ENCODE measurements at places on chromosomes 5 and 9.

- no peak for DNase-seq
Measured at GRCh38 chr5:60492958-60493357, 207.0 kb downstream of the DEPDC1B start.

DNA sequence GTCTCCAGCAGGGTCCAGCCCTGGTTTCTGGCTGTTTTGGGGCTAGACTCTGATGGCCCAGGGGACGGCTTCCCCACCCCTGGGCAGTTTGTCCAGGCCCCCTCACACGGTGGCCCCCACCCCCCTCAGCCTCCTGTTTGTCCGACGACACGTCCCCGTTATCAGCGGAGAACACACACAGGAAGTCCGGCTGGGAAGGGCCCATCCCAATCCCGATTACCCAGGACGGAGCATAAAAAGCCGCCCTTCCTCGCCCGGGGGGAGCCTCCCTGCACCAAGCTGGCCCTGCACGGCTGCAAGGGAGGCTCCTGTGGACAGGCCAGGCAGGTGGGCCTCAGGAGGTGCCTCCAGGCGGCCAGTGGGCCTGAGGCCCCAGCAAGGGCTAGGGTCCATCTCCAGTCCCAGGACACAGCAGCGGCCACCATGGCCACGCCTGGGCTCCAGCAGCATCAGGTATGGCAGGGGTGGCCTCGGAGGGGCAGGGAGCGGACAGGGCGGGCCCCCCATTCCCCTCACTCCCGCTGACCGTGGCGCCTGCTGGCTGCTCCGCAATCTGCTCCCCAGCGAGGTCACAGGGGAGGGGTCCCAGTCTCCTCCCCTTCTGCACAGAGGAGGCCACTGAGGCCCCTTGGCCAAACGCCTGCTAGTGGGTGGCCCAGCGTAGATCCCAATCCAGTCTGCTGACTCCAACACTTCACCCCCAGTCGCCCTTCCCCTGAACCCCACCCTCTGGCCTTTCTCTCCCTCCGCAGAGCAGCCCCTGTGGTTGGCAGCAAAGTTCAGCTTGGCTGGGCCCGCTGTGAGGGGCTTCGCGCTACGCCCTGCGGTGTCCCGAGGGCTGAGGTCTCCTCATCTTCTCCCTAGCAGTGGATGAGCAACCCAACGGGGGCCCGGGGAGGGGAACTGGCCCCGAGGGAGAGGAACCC, at the start of gene EGFL7:
Gene EGFL7, plus strand, starts transcription at position 261 of the 926 bp plus-strand sequence. CDS start 5,367 bp downstream, outside the sequence.
- no peak for DNase-seq

DNA sequence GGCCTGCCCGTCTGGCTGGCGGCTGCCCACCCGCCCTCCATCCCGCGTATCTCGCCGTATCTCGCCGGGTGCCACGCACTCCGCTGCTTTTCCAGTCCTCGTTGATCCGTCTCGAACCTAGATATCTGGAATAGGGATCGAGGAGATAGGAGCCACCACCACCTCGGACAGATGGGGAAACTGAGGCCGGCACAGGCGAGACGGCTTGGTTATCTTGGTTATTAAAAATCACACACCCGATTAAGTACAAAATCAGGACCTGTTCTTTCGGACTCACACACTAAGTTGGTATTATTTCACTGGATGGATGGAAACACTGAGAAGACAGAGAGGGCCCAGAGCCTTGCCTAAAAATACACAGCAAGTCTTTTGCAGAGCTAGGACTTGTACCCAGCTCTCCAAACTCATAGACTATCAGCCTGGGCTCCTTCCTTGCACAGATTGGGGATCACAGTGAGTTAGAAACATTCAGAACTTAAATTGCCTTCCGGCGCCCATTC, 678 bp downstream of the SLC26A2 start:
- DNase-seq, result no peak

DNA sequence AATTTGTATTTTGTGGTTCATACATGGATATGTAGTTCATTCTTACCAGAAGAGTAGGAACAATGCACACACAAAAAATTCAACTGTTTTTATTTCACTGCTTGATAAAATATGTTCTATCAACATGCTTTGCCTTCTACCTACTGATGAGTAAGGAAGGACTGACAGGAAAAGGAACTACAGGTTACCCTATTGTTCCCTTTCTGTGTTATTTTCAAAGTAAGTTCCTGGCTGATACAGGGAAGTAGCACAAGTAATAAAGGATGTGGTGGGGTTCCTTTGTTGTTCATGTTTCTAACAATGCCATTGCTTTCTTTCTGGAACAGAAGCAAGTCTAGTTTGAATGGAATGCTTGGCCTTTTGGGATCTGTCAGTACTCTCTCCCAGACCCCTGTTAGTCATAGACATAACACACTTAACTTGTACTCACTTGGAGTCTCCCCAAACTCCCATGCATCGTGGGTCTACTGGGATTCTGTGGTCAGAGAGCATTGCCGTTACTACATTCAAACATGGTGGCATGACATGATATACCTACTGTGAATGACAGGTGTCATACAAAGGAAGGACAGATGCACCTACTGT, 20.2 kb upstream of the ALDOB start:
- DNase-seq, result no peak

- DNase-seq, result no peak
Measured at GRCh38 chr5:33340195-33340594, 100.6 kb upstream of the TARS1 start.

DNA sequence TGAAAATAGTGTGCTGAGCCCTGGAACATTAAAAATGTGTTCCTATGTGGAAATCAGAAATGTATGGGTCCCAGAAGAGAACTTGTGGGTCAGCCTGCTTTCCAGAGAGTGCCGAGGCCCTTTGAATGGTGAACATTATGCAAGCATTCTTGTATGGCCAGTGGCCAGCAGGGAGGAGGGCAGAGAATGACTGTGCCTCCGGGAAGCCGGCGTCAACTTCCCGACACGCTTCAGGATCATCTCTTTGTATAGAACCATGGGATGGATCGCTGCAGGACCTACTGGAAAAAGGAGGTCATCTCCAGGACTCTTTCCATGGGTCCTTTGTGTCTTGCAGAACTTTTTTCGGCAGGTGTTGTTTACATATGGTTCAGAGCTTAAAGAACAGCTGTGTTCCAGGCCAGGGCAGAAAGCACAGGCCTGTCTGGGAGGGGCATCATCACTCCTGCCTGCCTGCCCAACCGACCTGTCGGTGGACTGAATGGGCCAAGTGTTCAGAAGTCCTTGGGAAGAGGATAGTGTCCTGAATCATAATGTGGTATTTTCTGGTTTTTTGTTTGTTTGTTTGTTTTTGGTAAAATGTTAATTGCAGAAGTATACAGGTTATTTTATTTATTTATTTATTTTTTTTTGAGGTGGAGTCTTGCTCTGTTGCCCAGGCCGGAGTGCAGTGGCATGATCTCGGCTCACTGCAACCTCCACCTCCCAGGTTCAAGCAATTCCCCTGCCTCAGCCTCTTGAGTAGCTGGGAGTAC, 9.0 kb downstream of the PRRC2B start:
- peak; percentile 85 for DNase-seq

- DNase-seq, result no peak
Measured at GRCh38 chr9:87796196-87796595, 70.3 kb downstream of the CTSL start.

DNA sequence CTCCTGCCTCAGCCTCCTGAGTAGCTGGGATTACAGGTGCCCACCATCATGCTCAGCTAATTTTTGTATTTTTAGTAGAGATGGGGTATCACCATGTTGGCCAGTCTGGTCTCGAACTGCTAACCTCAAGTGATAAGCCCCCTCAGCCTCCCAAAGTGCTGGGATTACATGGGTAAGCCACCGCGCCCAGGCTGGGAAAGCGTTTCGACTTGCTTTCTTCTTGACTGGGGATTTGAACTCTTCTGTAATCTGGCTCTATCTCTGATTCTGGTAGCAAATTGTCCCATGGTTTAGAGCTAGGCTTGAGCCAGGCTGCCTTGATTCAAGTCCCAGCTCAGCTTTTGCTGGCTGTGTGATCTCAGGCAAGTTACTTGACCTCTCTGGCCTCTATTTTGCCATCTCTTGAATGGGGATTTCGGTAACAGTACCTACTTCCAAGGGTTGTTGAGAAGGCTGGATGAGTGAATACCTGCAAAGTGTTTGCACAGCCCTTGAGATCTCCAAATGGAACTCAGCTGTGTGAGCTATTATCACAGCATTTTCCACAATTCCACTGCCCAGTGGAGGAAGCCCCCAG, 20.5 kb upstream of the MVB12B start:
- DNase-seq, result no peak

DNA sequence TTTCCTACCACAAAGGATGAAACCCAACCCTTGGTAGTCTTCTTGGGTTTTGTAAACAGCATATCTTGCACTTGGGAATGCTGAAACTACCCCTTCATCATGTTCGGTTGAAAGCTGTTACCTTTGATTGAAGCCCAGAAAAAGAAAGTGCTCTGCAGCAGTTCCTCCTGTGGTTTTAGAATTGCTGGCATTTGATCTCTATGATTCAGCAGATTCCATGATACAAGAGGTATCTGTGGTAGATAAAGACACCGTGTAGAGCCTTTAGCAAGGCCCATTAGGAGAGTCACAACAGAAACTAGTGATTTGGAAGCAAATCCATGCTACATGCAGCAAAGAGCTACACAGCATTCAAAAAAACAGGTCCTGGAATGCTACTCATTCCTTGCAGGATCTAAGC, 557.0 kb downstream of the TLE1 start:
- no peak for DNase-seq

- no peak for DNase-seq
Measured at GRCh38 chr9:106075236-106075959, 381.1 kb downstream of the TMEM38B start.
